ENCODE measurements at places on chromosomes 5 and 9.

GRCh38 chr9:123407217-123407851 lies 51.3 kb downstream of the CRB2 start:
- DNase-seq, result no peak

DNA sequence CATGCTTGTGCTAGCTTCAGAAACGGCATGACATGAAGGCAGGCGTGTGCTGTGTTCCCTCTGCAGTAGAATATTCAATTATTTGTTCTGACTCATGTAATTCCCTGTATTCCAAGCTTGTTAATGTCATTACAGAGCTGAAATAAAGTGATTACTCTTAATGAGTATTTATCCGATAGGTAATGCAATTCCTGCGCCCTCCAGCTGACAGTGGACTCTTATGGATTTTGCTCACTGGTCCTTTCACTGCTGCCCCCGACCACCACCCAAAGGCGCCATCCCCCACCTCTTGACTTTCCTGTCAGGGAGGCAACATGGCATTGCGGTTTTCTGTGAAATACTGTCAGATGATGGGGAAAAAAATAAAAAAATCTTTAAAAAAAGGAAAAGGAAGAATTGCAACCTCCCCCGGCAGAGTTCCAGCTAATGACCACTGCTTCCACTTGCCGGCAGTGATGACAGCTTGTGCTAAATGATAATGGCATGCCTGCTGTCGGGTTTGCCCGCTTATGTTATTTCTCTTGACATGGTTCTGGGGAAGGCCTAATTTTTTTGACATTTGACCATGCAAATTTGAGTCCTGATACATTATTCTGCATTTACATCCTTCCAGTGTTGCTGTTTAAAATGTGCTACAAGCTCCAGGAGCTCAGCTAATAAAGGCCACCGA lies 335.3 kb upstream of the ADAMTS16 start:
- DNase-seq, result no peak

GRCh38 chr9:74064702-74065101 lies 432.4 kb upstream of the RORB start:
- no peak for DNase-seq

DNA sequence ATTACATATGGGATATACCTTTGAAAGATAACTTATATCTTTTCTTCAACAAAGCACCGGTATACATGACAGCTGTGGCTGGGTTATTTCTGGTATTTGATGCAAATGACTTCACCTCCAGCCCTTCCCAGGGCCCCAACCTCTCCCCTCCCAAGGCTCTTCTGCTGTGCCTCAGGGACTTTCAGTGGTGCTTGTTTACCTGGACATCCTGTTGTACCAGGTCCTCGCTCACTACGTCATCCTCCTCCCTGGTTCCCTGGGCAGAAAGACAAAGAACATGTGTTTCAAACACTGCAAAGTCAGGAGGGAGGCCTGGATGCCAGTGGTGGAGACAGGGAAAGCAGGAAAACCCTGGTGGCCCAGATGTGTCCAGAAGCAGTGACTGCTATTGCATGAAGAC lies 23.4 kb downstream of the ANXA6 start:
- DNase-seq, result no peak

- DNase-seq, result no peak
These were observed 34.2 kb downstream of the ADAMTS2 start for GRCh38 chr5:179311091-179311470.

DNA sequence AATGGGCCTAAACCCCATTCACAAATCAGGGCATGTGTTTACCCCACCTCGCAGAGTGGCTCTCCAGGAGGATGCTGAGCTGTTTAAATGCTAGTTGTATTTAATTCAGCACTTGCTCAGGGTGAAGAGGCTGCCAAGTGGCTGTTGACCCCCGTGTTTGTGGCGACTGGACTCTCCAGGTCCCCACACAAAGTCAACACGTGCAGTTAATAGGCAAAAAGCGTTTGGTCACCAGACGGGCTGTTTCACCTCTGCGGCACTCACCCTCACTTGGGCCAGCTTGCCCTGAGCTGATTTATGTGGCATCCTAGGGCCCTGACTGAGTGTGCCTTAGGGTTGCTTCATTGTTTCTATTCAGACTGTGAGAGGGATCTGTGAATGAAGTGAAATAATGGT lies 152.3 kb downstream of the GAS1 start:
- DNase-seq, result no peak
